Kidney (tissue), 22 donors: ENCODE measurements at places on chromosomes 2 and 18.

DNA sequence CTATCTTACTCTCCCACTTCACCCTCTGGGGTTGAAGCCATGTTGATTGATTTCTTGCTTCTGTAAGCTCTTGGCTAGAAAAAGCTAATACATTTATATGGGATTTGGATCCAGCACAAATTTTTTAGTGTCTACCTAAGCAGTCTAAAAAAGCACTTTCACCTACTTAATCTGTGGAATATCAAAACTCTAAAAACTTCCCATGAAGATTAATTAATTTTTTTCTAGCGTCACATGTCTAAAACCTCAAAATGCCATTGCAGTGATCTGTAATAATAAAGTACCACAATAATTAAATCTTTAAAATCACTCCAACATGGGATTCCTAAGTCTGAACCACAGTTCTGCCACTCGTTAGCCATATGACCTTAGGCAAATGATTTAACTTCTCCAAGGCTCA lies 180.1 kb downstream of the EN1 start:
- DNase-seq = no peak

DNA sequence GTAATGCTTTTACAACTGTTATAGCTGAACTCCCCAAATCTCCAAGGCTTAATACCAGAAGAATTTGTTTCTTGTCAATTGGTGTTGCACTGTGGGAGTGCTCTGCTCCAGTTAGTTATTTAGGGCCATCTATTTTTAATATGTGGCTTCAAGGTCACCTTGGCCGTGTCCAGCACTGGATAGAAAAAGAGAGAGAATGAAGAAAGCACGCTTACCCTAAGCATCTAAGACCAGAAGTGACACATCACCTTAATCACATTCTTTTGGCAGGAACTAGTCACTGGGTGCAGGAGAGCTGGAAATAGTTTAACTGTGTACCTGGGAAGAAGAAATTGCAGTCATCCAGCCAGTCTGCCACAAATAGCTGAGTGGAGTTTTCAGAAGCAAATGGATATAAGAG lies 78.8 kb downstream of the VWC2L start:
- no peak for DNase-seq

GRCh38 chr18:73840319-73840945 lies 307.2 kb downstream of the FBXO15 start:
- no peak for DNase-seq

- peak; percentile 2 for DNase-seq
These were observed 32.3 kb downstream of the MROH2A start for GRCh38 chr2:233810385-233810784.

- no peak for DNase-seq
These were observed 192.5 kb downstream of the EN1 start for GRCh38 chr2:118654945-118655344.

- no peak for DNase-seq
These were observed 97.3 kb downstream of the FMNL2 start for GRCh38 chr2:152432206-152432653.

DNA sequence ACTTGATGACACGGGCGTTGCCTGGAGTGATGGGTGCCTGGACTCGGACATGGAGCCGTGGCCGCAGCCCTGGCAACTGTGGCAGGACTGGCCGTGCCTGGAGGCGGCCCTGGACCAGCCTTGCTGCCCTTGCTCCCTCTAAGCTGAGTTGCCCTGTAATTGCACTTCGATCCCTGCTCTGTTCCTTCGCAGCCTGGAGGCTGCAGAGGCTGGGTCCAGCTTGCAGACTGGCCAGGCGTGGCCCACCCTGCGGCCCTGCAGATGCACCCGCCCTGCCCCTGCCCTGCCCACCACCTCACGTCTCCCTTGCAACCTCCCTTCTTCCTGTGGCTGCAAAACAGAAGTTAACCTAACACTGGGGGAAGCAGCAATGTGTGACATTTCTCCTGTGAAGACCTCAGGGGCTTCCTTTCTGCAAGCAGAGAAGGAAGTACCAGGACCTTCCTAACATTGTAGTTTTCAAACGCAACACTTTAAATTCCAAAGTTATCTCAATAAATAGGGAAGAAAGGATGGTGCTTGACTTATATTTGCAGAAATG lies 174.6 kb upstream of the TPO start:
- no peak for DNase-seq

DNA sequence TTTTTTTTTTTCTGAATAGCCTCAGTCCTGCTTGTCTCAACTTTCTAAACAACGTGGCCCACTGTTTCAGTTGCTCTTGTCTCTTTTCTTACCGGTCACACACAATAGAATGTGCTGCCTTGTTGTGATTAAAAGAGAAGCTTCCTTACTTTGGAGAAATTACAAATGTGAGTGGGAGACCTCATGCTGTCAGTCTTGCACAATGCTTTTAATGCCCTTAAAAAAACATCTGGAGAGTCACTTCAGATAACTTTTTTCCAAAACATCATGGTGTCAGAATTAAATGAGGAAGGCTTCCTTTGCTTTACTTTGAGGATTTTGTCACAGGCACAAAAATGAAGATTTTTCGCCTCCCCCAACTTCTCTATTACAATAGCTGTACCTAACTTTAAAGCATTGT lies 37.7 kb downstream of the LHCGR start:
- DNase-seq = no peak

GRCh38 chr2:118582058-118582457 lies 265.4 kb downstream of the EN1 start:
- DNase-seq = no peak

GRCh38 chr18:74333091-74333490 lies 17.5 kb downstream of the C18orf63 start:
- DNase-seq = no peak

GRCh38 chr2:48691935-48692691 lies 63.4 kb downstream of the LHCGR start:
- no peak for DNase-seq

DNA sequence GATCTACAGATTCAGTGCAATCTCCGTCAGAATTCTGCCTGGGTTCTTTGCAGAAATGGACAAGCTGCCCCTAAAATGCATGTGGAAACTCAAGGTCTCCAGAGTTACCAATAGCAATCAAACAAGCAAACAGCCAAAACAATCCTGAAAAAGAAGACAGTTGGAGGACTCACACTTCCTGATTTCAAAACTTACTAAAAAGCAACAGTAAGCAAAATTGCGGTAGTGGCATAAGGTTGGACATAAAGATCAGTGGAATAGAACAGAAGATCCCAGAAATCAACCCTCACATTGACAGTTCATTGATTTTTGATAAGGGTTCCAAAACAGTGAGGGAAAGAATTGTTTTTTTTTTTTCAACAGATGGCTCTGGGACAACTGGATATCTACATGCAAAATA lies 59.7 kb downstream of the NPPC start:
- no peak for DNase-seq

DNA sequence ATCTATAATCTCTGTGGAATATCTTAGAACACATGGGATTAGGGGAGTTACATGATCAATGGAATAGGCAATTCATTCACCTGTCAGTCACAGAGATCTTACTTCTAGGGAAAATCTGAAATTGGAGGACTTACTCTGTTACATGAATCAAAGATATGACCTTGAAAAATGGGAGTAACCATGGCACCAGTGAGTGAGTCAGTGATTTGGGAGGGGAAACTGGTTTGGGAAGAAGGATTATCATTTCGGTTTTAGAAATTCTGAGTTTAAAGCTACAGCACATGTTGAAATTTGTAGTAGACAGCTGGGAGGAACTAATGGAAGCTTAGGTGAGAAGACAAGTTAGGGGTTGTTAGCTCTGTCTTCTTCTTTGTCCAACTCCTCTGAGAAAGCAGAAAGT lies 153.7 kb downstream of the CAMKMT start:
- no peak for DNase-seq

- DNase-seq = no peak
These were observed 200.0 kb downstream of the PIK3C3 start for GRCh38 chr18:42155024-42155423.

DNA sequence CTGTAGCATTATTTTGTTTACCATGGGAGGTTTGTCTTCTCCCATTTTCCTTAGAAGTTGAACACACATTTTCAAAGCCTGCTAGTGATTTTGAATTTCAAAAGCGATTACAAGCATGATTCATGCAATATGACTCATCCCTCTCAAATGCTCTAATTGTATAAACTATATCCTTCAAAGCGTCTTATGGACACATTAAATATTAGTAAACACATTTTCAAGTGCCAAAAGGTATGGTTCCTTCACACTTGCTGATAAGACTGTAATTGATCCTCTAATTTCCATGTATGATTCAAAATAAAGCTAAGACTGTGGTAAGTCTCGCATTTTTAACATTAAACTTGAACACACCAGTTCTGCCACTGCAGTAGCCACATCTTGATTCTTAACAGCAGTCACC lies 512.9 kb downstream of the LRRTM4 start:
- DNase-seq = no peak

GRCh38 chr2:109613081-109613921 lies 465 bp downstream of the SEPTIN10 start:
- peak; percentile 80 for DNase-seq

DNA sequence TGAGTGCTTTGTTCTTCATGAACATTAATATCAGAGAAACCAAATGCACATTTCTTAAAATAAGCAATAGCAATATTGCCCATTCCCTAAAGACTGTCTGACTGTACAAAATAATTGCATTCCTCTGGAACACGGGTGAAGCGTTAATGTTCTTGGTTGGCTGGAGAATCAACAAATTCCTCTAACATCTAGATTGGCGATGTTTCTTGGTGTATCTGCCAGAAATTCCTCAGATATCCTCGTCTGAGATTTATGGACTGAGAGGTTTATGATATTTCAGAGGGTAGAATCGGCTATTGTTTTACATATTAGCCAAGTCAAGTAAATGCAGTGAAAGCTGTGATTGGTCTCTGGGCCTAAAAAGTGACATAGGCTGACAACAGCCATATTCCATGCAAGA lies 27.1 kb upstream of the SPTBN1 start:
- DNase-seq = no peak

- peak; percentile 84 for DNase-seq
These were observed 76.1 kb upstream of the PMAIP1 start for GRCh38 chr18:59823596-59824195.

DNA sequence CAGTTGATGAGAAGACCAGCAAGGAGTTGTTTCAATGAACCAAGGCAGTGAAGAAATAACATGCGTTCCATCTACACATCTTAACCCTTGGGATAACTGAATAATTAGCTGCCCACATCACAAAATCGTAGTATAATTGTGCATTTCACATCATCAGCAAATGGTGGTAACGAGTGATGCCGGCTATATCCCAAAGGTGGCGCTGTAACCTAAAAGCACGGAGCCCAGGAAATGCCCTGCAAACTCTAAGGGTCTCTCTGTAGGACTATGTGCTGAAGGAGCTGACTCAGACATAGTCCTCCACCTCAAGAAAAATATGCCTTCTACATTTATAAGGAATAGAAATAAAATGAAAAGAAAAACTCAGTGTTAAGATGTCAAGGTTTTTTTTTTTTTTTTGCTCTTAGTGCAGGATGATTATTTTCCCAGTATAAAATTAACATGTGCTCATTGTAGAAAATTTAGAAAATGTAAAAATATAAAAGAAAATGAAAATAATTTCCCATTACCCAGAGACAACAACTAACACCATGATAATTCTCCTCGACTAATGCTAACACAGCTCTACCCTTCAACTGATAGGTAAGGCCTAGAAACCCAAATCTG lies 23.1 kb upstream of the DSG3 start:
- DNase-seq = peak; percentile 30

DNA sequence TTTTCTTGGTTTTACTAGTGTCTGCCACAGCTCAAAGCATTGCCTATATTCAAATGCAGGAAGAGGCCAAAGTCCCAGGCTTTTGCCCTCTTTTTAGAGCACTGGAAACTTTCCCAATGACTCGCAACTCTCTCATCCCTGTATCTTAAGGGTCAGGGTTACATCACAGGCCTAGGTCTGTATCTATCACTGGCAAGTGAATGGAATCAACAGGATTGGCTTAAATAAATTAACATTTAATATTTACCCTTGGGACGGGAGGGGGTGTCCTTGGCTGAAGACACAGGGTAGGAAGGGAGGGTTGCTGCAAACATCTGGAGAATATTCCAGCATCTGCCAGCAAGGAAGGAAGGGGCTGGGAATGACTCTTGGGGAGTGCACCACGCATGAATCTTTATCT lies 242.6 kb downstream of the SLC4A3 start:
- no peak for DNase-seq

- no peak for DNase-seq
These were observed 55.0 kb downstream of the ARHGAP25 start for GRCh38 chr2:68789603-68790002.
